Activated T-helper 1 cell treated with Interleukin-2 at 50 U/mL for 16 hours (primary cell): ENCODE measurements at places on chromosomes 7 and 10.

DNA sequence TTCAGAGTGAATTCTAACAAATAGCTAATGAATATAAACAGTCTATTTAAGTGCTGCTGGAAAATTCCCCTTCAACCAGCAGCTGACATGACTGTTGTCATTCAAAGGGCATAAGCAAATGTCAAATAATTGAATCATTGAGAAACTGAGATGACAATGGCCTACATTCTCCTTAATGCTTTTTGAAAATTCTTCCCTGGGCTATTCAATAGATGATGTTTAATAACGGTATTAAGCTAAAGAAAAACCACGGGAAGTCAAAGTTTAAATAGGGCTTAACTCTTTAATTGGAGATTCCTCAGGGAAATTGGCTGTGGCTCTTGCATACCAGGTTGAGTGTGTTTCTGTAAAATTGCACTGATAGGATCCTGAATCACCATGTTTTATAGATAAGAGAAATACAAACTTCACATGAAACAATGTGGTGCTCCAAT is 77.0 kb downstream of the ARL4A start:
- DNase-seq: no peak

- no peak for DNase-seq
These were observed 10.5 kb upstream of the GATAD1 start for GRCh38 chr7:92436612-92437445.

DNA sequence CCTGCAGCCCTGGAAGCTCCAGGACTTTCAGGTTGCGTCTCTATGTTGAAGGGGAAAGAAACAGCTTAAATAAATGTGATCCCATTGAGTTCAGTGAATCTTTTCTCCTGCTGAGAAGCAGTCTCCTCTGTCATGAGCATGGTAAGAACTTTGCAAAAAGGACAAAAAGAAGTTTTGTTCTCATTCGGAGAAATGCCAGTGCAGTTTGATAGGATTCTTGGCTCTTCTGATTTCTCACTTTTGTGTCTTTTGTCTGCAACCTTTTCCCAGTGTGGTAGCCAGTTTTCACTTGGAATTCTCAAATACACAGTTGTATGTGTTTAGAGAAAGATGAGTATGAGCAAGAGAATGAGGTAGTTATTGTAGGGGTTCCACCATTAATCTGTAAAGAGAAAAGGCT is 64.3 kb downstream of the AP3M1 start:
- DNase-seq: no peak

DNA sequence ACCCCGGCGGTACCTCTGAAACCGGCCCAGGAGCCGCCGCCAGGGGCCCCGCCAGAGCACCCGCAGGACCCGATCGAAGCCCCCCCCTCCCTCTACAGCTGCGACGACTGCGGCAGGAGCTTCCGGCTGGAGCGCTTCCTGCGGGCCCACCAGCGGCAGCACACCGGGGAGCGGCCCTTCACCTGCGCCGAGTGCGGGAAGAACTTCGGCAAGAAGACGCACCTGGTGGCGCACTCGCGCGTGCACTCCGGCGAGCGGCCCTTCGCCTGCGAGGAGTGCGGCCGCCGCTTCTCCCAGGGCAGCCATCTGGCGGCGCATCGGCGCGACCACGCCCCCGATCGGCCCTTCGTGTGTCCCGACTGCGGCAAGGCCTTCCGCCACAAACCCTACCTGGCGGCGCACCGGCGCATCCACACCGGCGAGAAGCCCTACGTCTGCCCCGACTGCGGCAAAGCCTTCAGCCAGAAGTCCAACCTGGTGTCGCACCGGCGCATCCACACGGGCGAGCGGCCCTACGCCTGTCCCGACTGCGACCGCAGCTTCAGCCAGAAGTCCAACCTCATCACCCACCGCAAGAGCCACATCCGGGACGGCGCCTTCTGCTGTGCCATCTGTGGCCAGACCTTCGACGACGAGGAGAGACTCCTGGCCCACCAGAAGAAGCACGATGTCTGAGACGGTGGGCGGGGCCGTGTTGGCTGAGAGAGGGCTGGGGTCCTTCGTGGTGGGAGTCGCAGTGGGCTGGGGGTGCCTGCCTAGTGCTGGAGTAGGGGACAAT is 3.8 kb downstream of the REPIN1 start:
- no peak for DNase-seq

DNA sequence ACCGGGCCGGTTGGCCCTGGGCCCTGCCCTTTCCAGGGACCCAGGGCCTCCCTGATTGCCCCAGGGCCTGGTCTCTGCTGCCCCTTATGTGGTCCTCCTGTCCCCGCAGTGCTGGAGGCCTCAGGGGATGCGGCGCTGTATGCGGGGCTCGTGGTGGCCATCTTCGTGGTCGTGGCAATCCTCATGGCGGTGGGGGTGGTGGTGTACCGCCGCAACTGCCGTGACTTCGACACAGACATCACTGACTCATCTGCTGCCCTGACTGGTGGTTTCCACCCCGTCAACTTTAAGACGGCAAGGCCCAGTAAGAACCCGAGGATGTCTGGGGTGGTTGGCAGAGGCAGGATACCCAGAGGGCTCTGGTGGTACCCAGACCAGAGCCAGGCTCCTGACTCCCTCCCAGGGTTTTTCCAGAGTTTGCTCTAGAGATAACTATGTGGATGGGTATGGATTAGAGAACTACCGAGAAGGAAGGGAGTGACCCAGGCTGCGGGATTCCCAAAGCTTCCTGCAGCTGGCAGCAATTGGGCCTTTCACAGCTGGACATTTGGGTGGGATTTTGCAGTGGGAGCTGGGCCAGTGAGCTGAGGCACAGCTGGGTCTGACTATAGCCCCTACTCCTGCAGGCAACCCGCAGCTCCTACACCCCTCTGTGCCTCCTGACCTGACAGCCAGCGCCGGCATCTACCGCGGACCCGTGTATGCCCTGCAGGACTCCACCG is 28.1 kb upstream of the SLC29A3 start:
- DNase-seq: no peak
